ENCODE measurements at places on chromosomes 1 and 21. TPM values are rescaled to one million over a fixed set of nuclear protein-coding genes. Genes with fewer than 3 reads are reported as not detected.

DNA sequence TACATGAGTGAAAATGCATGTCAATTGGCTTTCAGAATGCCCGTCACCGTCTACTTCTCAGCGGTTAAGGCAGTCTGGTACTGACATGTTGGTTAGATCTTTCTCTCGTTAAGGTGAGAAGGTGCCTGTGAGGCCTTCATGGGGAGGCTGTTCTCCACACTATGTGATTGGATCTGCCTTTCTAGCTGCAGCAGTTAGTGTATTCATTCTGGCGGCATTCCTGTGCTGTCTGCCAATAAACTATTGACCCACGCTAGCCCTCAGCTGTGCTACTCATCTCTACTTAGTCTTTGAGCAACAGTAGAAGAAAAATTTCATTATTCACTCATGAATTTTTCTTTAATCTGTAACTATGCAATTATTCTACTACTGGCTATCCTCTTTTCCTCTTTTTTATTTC is 32.0 kb downstream of the CCSAP start:
- no peak for DNase-seq

DNA sequence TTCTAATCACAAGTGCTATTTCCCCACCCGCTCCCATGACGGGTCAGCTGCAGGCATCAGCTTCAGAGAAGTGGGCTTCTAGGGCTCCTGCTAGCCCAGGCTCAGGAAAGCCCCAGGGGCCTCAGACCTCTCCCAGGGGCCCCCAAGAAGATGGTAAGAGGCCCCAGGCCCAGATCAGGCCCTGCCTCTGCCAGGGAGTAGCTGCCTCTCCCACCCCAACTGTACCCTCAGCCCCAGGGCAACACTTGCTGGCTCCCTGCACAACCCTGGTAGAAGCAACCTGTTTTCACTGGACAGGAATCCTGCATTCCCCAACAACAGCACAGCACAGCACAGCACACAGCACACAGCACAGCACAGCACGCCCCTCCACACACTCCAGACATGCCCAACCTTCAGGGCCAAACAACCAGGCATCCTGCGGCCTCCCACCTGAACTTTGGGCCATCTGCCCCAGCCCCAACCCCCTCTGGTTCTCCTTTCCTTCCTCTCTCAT is 6.5 kb downstream of the BLACAT1 start:
- DNase-seq = no peak

The CFAP45 gene
- total RNA-seq = not detected

DNA sequence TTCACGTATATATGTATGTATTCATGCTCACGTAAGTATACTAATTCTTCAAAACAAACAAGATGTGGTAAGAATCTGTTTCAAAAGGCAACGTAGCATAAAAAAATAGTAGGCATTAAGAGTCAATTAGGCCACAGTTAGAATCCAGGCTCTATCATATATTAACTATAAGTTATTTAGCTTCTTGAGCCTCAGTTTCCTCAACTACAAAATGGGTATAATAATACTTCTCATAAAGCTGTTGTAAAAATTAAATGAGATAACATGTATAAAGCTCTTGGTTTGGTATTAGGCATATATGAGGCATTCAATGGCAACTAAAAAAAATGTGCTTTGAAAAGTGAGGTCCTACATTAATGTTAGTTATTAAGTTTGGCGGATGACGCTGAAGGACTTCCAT is 9.2 kb downstream of the B3GALNT2 start:
- DNase-seq = no peak

The LCE1A gene
- not detected for total RNA-seq

GRCh38 chr1:39666772-39667171 is 5.1 kb downstream of the NT5C1A start:
- no peak for DNase-seq

- DNase-seq = no peak
Measured at GRCh38 chr1:110787328-110788071, 85.4 kb upstream of the CD53 start.
